NCI-H1930 (cell line): ENCODE measurements at places on chromosomes 2 and 18.

DNA sequence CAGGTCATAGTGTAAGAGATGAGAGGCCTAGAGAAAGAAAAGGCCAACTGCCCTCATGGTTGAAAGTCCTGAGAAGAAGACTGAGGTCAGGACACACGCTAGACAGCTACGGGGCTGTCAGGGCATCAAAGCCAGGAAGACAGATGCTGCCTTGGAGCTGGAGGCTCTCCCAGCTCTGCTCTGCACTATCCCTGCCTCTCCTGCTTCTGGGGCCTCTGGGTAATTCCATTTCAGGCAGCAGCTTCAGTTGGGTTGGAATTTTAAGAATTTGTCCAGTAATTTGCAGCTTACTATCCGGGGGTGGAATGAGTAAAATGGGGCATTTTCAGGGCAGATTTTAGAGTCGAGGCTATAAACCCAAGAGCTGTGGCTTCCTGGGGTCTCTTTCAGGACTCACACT is 76.2 kb upstream of the CTAGE1 start:
- DNase-seq = no peak

DNA sequence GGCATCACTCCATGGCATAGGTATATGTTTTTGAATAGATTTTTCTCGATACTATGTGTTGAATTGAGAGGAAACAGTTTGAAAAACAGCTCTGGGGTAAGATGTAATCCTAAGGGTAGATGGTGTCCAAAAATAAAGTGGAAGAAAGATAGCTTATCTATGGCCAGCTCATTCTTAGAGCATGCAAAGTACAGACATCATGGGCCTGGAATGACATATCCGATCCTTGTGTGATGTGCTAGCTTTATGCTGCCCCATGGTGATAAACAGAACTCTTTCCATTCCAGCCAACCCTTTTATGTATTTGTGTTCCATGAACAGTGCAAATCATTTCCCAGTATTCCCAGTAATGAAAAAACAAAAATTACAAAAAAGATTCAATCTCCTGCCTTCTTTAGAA is 390.2 kb upstream of the NXPH2 start:
- no peak for DNase-seq

GRCh38 chr18:286515-287310 is 18.9 kb upstream of the THOC1 start:
- no peak for DNase-seq

DNA sequence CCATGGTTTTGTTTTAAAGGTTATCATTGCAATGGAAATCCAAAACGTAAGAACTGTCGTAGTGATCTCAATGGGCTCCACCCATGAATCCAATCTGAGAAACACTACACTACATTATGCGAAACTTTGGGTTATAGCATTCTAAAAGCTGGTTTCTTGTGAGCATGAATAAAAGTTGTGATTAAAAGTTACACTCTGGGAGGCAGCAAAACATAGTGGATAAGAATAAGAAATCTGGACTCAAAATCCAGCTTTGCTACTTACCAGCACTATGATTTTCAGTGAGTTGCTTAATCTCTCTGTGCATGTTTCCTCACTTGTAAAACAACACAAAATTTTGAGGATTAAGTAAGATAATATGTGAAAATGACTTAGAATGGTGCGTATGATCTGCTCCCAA is 25.7 kb upstream of the THOC1 start:
- DNase-seq = no peak

GRCh38 chr18:6624271-6624660 is 105.2 kb upstream of the ARHGAP28 start:
- no peak for DNase-seq

- no peak for DNase-seq
Observed at GRCh38 chr2:235394278-235394828, 99.5 kb upstream of the AGAP1 start.

- DNase-seq = no peak
Observed at GRCh38 chr18:68355637-68356036, 359.3 kb downstream of the TMX3 start.

DNA sequence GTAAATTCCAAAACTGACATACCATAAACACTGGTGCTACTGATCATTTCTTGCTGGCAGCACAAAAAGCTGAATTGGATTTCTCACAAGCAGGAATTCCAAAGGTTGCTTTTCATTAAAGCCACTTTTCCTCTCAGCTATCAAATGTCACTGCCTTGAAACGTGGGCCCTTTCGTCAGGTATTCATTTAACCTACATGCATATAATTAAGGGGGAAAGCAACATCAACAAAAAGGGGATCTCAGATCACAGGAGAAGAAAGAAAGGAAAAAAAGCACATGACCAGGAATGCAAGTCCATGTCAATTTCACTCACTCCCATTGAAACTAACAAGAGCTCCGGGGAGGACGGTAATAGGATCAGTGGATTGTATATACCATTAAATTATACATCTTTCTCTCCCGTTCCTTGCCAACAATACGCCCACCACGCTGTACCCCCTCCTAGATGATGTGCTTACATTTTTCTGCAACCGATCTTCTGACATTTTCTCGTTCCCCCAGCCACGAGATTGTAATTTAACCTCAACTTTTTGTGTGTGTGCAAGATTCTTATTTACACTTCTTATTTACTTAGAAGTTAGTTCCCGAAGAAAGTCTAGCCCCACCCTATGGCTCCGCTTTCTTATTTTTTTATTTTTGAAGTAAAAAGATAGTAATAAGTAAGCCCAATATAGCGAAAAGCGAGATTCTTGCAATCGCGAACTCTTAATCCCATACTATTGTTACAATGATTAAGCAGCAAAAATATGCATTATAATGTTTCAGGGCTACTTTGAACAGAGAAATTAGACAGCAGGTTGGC is 725 bp downstream of the FIGN start:
- no peak for DNase-seq

- no peak for DNase-seq
Observed at GRCh38 chr2:57444752-57445430, 601.7 kb upstream of the VRK2 start.

GRCh38 chr18:33404244-33404873 is 36.2 kb downstream of the CCDC178 start:
- no peak for DNase-seq

DNA sequence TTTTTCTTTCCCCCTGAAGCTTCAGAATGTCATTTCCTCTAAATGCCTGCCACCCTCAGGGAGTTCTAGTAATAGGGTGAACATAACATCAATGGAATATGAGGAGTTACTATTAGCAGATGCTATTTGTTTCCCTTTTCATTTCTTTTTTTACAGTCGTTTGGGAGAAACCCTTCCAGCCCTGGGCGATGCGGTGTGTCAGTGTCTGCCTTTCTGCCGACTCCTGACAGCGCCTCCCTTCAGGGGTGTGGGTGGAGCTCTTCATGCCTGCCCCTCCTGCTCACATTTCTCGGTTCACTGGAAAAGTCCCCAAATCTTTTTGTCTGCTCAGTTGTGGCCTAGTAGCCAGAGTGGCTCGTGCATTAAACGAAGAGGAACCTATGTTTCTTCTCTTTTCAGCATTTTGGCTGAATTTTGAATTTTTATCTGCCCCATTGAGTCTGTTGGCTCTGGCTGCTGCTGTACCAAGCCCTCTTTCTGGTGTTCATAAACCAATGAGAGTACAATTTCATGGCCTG is 72.3 kb downstream of the FMNL2 start:
- no peak for DNase-seq

- no peak for DNase-seq
Observed at GRCh38 chr2:135963841-135964240, 21.6 kb downstream of the DARS1 start.

- peak; percentile 58 for DNase-seq
Observed at GRCh38 chr2:68420254-68420910, 46.7 kb downstream of the FBXO48 start.

GRCh38 chr2:102737431-102737830 is 24.4 kb upstream of the TMEM182 start:
- no peak for DNase-seq

DNA sequence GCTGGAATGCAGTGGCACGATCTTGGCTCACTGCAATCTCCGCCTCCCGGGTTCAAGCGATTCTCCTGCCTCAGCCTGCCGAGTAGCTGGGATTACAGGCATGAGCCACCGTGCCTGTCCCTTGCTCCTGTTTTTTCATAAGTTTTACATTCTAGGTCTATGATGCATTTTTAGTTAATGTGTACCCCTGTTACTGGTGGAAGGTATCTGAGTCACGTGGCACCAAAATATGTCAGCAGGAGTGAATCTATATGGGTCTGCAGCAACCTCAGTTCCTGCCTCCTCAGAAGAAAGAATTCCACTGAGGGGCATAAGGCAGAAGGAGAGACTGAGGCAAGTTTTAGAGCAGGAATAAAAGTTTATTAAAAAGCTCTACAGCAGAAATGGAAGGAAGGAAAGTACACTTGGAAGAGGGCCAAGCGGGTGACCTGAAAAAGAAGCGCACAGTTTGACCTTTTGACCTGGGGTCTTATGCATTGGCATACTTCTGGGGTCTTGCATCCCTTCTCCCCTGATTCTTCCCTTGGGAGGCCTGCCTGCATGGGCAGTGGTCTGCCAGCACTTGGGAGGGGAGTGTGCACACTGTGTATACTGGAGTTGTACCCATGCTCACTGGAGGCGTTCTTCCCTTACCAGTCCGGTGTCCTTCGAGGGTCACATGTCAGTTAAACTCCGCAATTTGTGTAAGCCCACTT is 1.1 kb upstream of the MFSD2B start:
- DNase-seq = no peak

GRCh38 chr2:128324008-128324896 is 5.6 kb upstream of the HS6ST1 start:
- DNase-seq = no peak

- no peak for DNase-seq
Observed at GRCh38 chr2:95075440-95076132, 46.0 kb downstream of the MRPS5 start.
